Naive thymus-derived CD8-positive, alpha-beta T cell (primary cell): ENCODE measurements at places on chromosomes 2 and 18. TPM values are rescaled to one million over a fixed set of nuclear protein-coding genes. Genes with fewer than 3 reads are reported as not detected.

Gene CLK1
- polyA plus RNA-seq: 45.3 TPM

Gene GRP
- not detected for polyA plus RNA-seq

Gene SLC16A14
- polyA plus RNA-seq: 0.25 TPM

Gene INHBB
- polyA plus RNA-seq: not detected

Gene RGPD4
- polyA plus RNA-seq: not detected

Gene NEB
- not detected for polyA plus RNA-seq

Gene APCDD1
- not detected for polyA plus RNA-seq

Gene GAL3ST2
- polyA plus RNA-seq: not detected

Gene DCC
- not detected for polyA plus RNA-seq
